IMR-90 (cell line): ENCODE measurements at places on chromosomes 16 and 17. TPM values are rescaled to one million over a fixed set of nuclear protein-coding genes. Genes with fewer than 3 reads are reported as not detected.

- H3K4me3 ChIP-seq: peak overlapping the region; percentile 61
- H3K4me1 ChIP-seq: peaks cover 13% of the 10 kb centered on the region
- peak overlapping the region; percentile 81 for H3K27ac ChIP-seq
- no peaks in the 10 kb centered on the region for H3K27me3 ChIP-seq
Measured at GRCh38 chr17:38798614-38799500, 499 bp downstream of the PIP4K2B start.

Gene NAGS
- total RNA-seq: 0.28 and 0.54 TPM in 2 replicates

- no peaks in the 10 kb centered on the region; the same call in 1 of the 2 replicates for H3K4me1 ChIP-seq
- H3K4me3 ChIP-seq: no peak overlapping the region
- no peaks in the 10 kb centered on the region for H3K27me3 ChIP-seq
- no peak for DNase-seq
- H3K36me3 ChIP-seq: no peaks in the 10 kb centered on the region; the same call in 1 of the 2 replicates
- H3K27ac ChIP-seq: no peak overlapping the region
Measured at GRCh38 chr17:78023042-78023441, 64.5 kb downstream of the TNRC6C start.

DNA sequence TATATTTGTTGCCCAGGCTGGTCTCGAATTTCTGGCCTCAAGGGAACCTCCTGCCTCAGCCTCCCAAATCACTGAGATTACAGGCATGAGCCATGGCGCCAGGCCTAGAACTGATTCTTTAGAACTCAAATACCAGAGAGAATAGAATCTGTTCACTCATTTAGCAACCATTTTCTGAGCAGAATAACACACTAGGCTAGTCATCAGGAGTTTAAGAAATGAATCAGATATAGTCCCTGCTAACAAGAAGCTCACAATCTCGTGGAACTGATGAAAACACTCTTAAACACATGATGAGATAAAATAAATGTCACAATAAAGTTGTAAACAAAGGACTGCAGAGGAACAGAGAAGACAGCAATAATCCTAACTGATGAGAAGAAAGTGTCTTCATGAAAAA is 55.8 kb upstream of the ADCY9 start:
- peak; percentile 86 for DNase-seq
- H3K27me3 ChIP-seq: no peaks in the 10 kb centered on the region
- H3K4me3 ChIP-seq: no peak overlapping the region

Gene MARVELD3
- not detected in 2 replicates for total RNA-seq

Gene HSD17B1
- 0.56 and 0.72 TPM in 2 replicates for total RNA-seq

- H3K4me3 ChIP-seq: no peak overlapping the region
- no peak overlapping the region for H3K27ac ChIP-seq
- no peak for DNase-seq
- no peaks in the 10 kb centered on the region; the same call in 1 of the 2 replicates for H3K27me3 ChIP-seq
Measured at GRCh38 chr16:11229906-11230305, 26.1 kb downstream of the SOCS1 start.

- DNase-seq: peak; percentile 55
- peak overlapping the region; percentile 93 for H3K27ac ChIP-seq
- H3K4me1 ChIP-seq: peaks cover 10% of the 10 kb centered on the region
- no peaks in the 10 kb centered on the region for H3K27me3 ChIP-seq
- H3K36me3 ChIP-seq: no peaks in the 10 kb centered on the region
- H3K4me3 ChIP-seq: no peak overlapping the region
Measured at GRCh38 chr17:40910441-40910841, 25.4 kb upstream of the KRT20 start.

GRCh38 chr17:36743130-36743529 is 141.7 kb downstream of the MRM1 start:
- no peak overlapping the region for H3K4me3 ChIP-seq
- no peak for DNase-seq
- H3K27me3 ChIP-seq: peaks cover 9% of the 10 kb centered on the region
- H3K36me3 ChIP-seq: no peaks in the 10 kb centered on the region

Gene NOL3
- 5.0 and 6.1 TPM in 2 replicates for total RNA-seq

- H3K27me3 ChIP-seq: peaks cover 34% of the 10 kb centered on the region
- H3K4me1 ChIP-seq: no peaks in the 10 kb centered on the region
- DNase-seq: no peak
- H3K27ac ChIP-seq: no peak overlapping the region
- H3K36me3 ChIP-seq: no peaks in the 10 kb centered on the region
- H3K4me3 ChIP-seq: no peak overlapping the region
Measured at GRCh38 chr17:40568074-40568836, 3.0 kb upstream of the CCR7 start.

DNA sequence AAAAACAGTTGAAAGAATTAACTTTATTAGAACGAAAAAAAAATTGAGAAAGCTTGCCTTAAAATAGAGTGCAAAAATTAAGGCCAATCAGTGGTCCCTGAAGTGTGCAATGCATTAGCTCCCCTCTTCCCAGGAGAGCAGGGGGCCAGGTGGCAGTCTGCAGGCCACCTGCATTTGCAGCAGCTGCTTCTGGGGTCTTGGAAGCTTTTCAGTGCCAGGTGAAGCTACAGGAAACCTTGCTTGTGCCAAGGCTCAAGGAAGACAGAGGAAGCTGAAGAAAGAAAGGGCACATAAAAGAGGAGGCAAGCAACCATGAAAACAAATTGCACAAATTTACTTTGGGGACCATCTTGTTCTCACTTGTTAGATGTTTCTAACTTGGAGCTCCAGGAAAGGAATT is 50.5 kb upstream of the MTMR4 start:
- no peak overlapping the region for H3K4me3 ChIP-seq
- no peak for DNase-seq
- peaks cover 16% of the 10 kb centered on the region for H3K27me3 ChIP-seq

- no peaks in the 10 kb centered on the region for H3K27me3 ChIP-seq
- no peak overlapping the region for H3K27ac ChIP-seq
- H3K4me3 ChIP-seq: no peak overlapping the region
- no peak for DNase-seq
- peaks cover 23% of the 10 kb centered on the region for H3K36me3 ChIP-seq
- H3K4me1 ChIP-seq: no peaks in the 10 kb centered on the region; the same call in 1 of the 2 replicates
Measured at GRCh38 chr17:75133001-75133400, 1.5 kb upstream of the NT5C start.

Gene PSMC5
- 104 and 105 TPM in 2 replicates for total RNA-seq

GRCh38 chr16:76668207-76668725 is 391.1 kb downstream of the CNTNAP4 start:
- no peak overlapping the region for H3K27ac ChIP-seq
- no peaks in the 10 kb centered on the region for H3K36me3 ChIP-seq
- no peak for DNase-seq
- no peaks in the 10 kb centered on the region for H3K4me1 ChIP-seq
- no peaks in the 10 kb centered on the region for H3K27me3 ChIP-seq

- no peak overlapping the region for H3K27ac ChIP-seq
- DNase-seq: peak; percentile 62
- peaks cover 2% of the 10 kb centered on the region; the same call in 1 of the 2 replicates for H3K4me1 ChIP-seq
Measured at GRCh38 chr16:12201216-12201615, 224.7 kb downstream of the SNX29 start.

DNA sequence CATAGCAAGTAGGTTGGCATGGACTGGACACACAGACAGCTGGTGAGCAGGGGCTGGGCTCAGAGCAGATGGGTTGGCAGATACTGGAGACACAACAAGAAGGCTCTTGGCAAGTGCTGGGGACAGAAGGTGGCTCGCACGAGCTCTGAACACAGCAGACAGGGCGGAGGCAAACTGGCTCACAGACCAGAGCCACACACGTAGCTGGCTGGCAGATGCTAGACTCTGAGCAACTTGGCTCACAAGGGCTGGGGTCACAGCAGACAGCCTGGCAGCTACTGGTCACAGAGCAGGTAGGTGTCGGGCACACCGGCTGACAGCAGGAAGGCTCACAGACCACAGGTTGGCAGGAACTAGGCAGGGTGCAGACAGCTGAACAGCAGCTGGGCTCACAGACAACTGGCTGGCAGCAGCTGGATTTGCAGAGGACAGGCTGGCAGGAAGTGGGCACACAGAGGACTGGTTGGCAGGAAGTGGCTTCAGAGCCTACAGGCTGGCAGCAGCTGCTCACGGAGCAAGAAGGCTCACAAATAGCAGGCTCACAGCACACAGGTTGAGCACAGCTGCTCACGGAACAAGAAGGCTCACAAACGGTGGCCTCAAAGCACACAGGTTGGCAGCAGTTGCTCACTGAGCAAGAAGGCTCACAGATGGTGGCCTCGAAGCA is 725 bp downstream of the KRTAP16-1 start:
- no peak for DNase-seq
- H3K4me1 ChIP-seq: no peaks in the 10 kb centered on the region
- peaks cover 8% of the 10 kb centered on the region for H3K27me3 ChIP-seq
- H3K4me3 ChIP-seq: no peak overlapping the region
- no peak overlapping the region for H3K27ac ChIP-seq
- H3K36me3 ChIP-seq: no peaks in the 10 kb centered on the region

DNA sequence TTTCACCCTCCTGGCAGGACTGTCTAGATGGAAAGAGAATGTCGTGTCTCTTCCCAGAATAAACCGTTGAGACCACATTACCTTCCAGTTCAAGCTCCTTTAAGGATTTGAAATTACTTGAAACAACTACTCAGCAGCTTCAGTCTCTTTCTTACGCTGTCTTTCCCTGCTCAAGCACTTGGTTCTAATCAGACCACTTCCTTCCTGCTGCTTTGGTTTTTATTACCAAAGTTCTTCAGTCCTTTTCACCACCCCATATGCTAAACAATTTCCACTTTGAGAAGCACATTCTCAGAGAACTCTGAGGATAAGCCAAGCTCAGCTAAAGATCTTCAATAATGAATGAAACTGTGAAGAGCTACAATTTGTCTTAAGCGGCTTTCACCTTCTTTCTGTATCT is 105.4 kb downstream of the STX8 start:
- H3K4me1 ChIP-seq: peaks cover 5% of the 10 kb centered on the region
- no peak for DNase-seq
- no peaks in the 10 kb centered on the region for H3K27me3 ChIP-seq
- no peak overlapping the region for H3K27ac ChIP-seq
- no peak overlapping the region for H3K4me3 ChIP-seq
- H3K36me3 ChIP-seq: 0 out of 2 replicates have a peak, but pooled peaks cover 1% of the 10 kb centered on the region

Gene GFAP
- 0.18 TPM in 1 of 2 replicates, not detected in the other for total RNA-seq

GRCh38 chr16:47660540-47660939 is 199.4 kb downstream of the PHKB start:
- H3K4me3 ChIP-seq: no peak overlapping the region
- no peaks in the 10 kb centered on the region for H3K27me3 ChIP-seq
- no peak for DNase-seq
- peaks cover 5% of the 10 kb centered on the region for H3K36me3 ChIP-seq
- H3K27ac ChIP-seq: no peak overlapping the region

GRCh38 chr16:976389-976931 is 5.1 kb upstream of the SOX8 start:
- no peak overlapping the region for H3K4me3 ChIP-seq
- no peaks in the 10 kb centered on the region for H3K4me1 ChIP-seq
- no peak overlapping the region for H3K27ac ChIP-seq
- DNase-seq: no peak

DNA sequence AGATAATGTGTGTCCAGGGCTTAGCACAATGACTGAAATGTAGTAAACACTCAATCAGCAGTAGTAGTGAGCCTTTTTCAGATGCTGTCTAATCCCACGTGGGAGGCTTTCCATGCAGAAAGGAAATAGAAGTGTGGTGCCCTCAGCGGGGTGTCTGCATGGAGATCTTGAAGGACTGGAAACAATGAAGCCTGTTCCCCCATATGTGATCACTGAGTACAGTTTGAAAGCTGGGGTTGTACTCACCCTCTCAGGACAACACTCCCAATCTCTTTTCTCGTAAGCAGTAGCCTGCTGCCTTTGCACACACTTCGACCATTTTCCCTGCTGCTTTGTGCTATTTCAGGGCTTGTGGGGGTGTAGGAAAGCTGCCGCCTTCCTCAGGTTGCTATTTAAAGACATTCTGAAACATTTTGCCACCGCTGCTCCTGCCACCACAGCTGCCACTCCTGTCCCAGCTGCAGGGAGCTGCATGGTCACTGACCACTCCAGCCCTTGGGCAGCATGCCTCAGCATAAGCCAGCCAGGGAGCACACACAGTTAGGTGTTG is 40.6 kb upstream of the HAS3 start:
- H3K4me3 ChIP-seq: no peak overlapping the region
- no peak overlapping the region for H3K27ac ChIP-seq
- H3K27me3 ChIP-seq: no peaks in the 10 kb centered on the region
- H3K4me1 ChIP-seq: peaks cover 8% of the 10 kb centered on the region

Gene PERCC1
- total RNA-seq: not detected in 2 replicates

DNA sequence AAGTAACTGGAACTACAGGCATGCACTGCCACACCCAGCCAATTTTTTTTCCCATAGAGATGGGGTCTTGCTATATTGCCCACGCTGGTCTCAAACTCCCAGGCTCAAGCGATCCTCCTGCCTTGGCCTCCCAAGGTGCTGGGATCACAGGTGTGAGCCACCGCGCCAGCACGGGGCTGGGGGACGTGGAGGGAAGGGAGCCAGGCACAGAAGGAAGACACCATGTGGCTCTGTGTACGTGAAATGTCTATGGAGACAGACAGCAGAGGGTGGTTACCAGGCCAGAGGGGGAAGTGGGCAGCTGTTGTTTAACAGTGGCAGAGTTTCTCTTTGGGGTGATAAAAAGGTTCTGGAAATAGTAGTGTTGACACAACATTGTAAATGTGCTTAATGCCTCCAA is 4.6 kb upstream of the PIEZO1 start:
- no peak for DNase-seq
- peaks cover 2% of the 10 kb centered on the region; the same call in 1 of the 2 replicates for H3K27me3 ChIP-seq
- peaks cover 9% of the 10 kb centered on the region for H3K4me1 ChIP-seq
- no peaks in the 10 kb centered on the region for H3K36me3 ChIP-seq
- no peak overlapping the region for H3K27ac ChIP-seq

- H3K4me1 ChIP-seq: peaks cover 6% of the 10 kb centered on the region; the same call in 1 of the 2 replicates
- peak overlapping the region; percentile 73 for H3K27ac ChIP-seq
- no peaks in the 10 kb centered on the region for H3K27me3 ChIP-seq
- DNase-seq: peak; percentile 46
- peaks cover 26% of the 10 kb centered on the region for H3K36me3 ChIP-seq
- H3K4me3 ChIP-seq: peak overlapping the region; percentile 84
Measured at GRCh38 chr16:30651124-30652004, 604 bp downstream of the PRR14 start.

GRCh38 chr17:11719856-11720255 is 121.6 kb downstream of the DNAH9 start:
- no peak overlapping the region for H3K4me3 ChIP-seq
- no peaks in the 10 kb centered on the region for H3K4me1 ChIP-seq
- no peak for DNase-seq

DNA sequence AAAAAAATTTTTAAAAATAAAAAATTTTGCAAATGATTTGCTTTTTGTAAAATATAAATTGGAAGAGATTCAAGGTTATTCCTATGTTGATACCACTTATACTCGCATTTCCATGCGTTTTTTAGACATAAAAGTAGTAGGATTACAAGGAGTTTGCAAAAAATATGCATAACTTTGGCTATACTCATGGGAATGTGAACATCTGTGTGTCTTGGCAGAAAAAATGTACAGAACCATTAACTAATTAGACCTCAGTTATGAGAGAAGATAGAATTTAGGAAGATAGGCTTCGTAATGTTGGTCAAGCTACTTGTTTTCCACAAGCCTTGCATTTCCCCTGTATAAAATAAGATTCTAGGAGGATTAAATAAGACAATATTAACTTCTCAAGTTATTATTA is 61.1 kb upstream of the VPS4A start:
- no peak overlapping the region for H3K4me3 ChIP-seq
- peaks cover 21% of the 10 kb centered on the region for H3K36me3 ChIP-seq
- peak; percentile 36 for DNase-seq
- H3K4me1 ChIP-seq: peaks cover 3% of the 10 kb centered on the region; the same call in 1 of the 2 replicates
- no peaks in the 10 kb centered on the region for H3K27me3 ChIP-seq

Gene MARCHF10
- under 0.01 and 0.18 TPM in 2 replicates for total RNA-seq
